Cortex of kidney (tissue), 1 donor: ENCODE measurements at places on chromosomes 7 and 10.

- no peak for DNase-seq
These were observed 27.7 kb downstream of the CNPY1 start for GRCh38 chr7:155518633-155519032.

DNA sequence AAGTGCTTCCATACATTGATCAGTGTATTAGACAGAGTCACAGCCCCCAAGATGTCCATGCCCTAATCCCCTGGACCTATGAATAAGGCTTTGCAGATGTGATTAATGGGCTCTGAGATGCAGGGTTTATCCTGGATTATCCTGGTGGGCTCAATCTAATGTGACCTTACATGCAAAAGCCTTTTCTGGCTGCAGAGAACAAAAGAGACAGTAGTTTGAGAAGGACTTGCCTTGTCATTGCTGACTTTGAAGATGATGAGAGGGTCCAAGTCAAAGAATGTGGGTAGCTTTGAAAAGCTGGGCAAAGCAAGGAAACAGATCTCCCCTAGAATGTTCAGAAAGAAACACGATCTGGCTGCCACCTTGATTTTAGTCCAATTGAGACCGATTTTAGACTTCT is 238.7 kb downstream of the CCSER2 start:
- DNase-seq = no peak

- DNase-seq = no peak
These were observed 51.8 kb downstream of the ARHGAP22 start for GRCh38 chr10:48552946-48553564.

GRCh38 chr7:4066206-4066605 is 615.9 kb upstream of the FOXK1 start:
- no peak for DNase-seq
